ENCODE measurements at places on chromosomes 5 and 9.

DNA sequence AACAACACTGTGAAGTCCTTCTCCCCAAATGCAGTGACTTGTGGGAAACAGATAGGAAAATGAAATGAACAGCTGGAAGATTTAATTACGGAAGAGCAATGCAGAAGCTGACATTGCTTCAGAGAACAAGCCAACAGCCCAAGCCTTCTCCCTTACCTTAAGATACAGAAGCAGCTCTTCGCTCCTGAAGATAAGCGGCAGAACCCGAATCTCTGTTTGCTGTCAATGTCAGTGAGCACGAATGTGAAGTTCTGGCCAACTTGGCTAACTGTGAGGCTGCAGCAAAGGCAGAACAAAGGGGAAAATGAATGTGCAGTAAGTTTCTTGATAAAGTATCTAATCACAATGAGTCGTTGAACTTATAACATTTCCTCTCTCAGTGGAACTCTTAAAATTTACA is 172.4 kb downstream of the DENND1A start:
- DNase-seq, result no peak

DNA sequence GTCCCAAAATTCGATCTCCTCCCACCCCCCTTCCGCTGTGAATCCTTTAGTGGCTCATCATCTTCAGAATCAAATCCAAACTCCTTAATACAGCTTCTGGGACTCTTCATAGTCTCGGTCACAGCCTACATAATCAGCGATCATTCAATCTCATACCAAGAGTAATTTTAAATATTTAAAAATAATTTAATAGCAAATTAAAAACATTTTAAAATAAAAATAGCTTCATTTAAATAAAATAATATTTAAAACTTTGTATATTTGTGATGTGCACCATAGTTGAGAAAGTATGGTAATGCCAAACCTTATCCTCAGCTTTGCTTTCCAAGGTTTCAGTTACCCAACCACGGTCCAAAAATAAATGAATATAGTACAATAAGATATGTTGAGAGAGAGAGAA is 70.0 kb upstream of the NR3C1 start:
- no peak for DNase-seq

DNA sequence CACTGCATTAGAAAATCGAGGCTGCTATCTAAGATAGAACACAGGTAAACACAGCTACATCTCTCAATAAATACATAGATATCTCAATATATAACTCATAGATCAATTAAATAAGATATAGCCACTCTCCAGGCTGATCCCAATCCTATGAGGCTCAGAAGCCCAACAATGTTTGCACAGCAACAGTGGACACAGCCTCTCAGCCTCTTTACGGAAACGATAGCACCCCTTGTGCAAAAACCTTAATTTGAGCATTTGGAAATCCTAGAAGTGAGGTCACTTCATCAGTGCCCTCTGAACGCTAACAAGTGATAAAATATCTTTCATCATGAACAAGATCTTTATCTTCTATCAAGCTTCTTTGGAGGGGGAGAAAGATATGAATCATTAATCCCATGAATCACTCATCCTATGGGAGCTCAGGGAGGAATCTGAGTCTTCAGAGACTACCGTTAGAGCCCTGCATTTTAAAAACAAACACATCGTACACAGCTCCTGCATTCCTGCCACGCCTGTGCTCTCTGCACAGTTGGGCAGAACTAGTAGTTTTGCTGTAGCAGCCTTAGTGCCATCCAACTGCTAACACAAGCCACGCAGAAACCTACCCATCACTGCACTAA is 71.4 kb downstream of the MED27 start:
- no peak for DNase-seq

DNA sequence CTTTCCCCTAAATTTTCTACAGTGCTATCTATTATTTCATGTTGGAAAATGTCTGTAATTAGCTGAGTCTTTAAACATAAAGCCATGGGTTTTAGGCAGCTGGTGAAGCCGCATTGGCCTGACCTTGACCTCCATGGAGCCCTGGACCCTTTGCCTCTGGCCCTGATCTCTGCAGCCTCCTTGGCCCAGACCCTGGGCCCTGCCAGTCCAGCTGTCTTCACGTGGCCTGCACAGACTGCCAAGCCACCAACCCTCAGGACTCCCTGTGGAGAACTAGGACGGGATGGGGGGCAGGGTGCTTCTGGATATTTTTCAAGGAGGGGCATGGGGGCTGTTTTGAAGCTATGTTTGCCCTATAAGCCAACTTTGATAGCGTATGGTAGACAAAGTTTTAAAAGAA is 29.8 kb upstream of the PPARGC1B start:
- no peak for DNase-seq

DNA sequence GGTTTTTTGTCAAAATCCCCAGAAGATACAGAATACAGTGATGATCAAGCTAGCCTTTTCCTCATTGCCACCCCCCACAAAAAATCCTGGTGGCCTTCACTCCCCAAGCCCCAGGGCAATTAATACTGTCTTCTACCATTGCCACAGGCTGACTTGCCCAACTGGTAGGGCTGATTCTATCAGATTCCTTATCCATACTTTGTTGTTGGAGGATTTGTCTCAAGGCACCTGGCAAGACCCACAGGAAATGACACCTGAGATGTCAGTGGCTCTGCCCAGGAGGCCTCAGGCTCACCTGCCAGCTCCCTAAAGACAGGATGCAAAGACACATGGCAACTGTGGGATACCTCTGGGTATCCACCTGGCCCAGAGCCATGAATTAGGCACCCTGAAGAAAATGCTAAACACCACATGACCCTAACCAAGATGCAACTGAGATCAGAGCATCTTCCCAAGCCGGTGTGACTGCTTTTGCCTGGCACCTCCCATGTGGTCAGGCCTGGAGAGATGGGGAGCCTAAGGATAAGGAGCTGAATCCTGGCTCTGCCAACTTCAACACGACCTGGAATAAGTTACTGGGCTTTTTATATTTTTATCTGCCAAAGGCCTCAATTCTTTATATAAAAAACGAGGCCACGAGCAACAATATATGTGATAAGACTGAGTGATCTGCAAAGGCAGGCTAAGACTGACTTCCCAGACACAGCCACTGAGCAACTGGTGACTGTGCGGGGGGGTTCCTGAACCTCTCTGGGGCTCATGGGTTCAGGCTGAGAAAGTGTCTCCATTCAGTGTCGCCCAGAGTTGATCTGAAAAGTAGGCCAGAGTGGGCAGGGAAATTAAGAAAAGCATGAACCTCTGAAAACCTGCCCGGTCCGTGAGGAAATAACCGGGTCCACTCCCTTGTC is 944 bp downstream of the ATOX1 start:
- peak; percentile 50 for DNase-seq

DNA sequence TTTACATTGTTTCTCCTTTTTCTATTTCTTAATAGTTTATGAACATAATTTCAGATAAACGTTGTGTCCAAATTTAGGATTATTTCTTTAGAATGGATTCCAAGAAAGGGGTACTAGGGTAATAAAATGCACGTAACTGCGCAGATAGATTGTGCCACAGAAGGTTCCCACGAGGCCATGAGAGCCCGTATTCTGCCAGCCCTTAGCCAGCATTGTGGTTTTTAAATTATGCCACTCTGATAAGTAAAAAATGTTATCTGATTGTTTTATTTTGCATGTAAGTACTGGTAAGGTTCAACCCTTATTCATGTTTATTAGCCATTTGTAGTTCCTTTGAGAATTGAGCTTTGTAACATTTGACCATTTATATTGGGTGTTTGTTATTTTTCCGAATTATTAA is 88.7 kb downstream of the PRKACG start:
- no peak for DNase-seq

DNA sequence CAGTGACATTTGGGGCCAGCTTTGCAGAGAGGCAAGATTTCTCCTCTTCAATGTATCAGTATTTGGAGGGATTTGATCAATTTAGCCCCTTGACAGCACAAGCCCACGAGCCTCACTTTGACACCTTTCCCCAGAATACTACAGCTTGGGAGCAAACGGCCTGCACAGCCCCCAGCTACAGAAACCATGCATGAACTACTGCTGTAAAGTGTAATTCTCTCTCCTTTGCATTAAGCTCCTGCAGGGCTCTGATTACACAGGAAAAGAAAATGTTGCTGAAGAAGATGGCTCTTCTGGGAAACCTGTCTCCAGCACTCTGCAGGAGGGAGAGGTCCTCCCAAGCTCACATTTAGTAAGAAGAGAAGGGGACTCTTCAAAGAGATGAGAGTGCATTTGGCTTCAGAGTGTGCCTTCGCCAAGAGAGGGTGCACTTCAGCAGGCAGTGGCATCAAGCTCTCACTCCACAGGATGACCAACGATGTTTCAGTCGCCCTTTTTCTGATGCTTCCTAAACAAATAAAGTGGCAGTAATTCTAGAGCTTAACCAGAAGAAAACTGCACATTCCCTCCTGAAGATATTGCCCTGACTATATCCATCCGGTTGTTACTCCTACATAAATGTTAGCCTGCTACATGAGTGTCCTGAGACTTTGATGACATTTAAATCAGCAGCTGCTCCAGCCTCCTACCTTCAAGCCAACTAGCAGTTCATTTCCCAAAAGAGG is 272.2 kb downstream of the AUH start:
- peak; percentile 17 for DNase-seq

DNA sequence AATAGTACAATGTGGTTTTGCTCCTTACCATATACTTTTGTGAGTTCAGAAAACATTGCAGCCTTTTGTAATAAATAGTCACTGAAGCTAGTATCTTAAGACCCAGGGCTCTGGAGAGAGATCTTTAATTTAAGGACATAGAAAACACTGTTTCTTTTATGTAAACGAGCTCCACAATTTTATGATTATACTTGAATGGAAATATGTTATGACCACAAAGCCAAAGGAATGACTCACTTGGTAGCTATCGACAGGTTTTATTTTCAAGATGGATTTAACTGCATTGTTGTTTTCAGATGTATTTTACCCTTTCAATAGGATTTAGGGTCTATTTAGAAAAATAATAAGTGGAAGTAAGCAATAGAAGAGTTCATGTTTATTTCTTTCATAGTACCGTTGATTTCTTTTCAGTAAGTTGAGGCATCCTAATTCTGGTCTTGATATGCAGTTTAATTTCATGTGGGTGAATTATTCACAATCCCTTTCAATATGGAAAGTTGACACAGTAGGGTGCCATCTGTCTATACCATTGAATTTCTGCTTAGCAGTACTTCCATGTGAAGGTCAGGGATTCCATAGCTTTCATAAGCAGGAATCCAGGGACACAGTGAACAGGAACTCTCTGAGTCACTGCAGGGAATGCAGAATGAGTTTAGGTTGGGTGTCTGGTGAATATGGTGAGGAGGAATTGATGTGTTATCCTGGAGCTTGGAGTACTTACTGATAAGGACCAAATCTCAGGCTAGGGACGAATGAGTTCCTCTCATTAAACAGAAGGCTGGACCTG is 157.6 kb downstream of the CD180 start:
- DNase-seq, result no peak

GRCh38 chr5:83471405-83472212 is at the start of gene VCAN:
TSS of gene VCAN (plus strand) at chr5:83471744. CDS start at chr5:83483519, 11,775 bp downstream.
- DNase-seq, result no peak

GRCh38 chr5:72633649-72634048 is 126.4 kb upstream of the ZNF366 start:
- DNase-seq, result no peak

All from stimulated activated CD4-positive, alpha-beta T cell treated with anti-CD3 and anti-CD28 coated beads, Interleukin-4, amount 100 ng/mL, for 24 hours (primary cell).